Vagina (tissue), 2 donors: ENCODE measurements at places on chromosomes 12 and 14.

- DNase-seq, result no peak
Observed at GRCh38 chr12:3225796-3226180, 148.6 kb downstream of the TSPAN9 start.

DNA sequence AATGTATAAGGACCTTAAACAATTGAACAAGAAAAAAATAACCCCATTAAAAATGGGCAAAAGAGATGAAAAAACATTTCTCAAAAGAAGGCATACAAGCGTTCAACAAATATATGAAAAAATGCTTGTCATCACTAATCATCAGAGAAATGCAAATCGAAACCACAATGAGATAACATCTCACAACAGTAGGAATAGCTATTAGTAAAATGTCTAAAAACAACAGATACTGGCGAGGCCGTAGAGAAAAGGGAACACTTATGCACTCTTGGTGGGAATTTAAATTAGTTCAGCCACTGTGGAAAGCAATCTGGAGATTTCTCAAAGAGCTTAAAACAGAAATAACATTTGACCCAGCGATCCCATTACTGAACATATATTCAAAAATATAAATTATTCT, 769.8 kb upstream of the MGAT4C start:
- DNase-seq, result no peak

- no peak for DNase-seq
Observed at GRCh38 chr14:96848011-96848410, 50.8 kb downstream of the VRK1 start.

DNA sequence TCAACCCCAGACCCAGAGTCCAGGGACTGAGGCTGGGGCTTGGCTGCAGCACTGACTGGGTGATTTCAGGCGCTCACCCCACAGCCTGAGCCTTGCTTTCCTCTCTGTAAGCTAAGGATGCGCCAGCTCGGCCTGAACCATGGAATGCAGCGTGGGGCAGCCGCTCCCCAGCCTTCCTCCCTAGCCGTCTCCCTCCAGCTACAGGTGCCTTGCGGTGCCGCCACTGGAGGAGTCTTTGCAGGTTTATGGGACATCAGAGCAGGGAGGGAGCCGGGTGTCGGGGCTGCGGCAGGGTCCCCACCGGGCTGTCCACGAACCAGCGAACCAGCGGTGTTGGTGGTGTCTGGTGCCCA, 19.4 kb downstream of the PPP2R5C start:
- no peak for DNase-seq

- no peak for DNase-seq
Observed at GRCh38 chr12:117360551-117361346, 677 bp downstream of the NOS1 start.
